ENCODE measurements at places on chromosomes 1 and 21.

DNA sequence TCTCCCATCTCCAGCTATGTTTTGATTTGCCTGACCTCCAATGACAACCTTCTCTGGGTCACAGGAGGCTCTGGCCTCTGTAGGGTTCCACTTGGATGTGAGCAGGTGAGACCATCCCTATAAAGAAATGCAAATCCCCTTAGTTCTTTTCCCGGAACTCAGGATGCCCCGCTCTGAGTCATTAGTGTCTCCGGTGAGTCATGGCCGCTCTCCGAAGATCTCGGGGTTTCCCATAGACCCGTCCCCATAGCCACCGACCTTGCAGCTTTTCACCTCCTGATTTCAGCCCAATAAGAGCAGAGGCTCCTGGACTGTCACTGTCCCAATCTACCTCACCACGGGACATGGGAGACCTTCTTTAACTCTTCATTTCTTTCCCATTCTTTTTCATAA is 98.2 kb downstream of the PGBD5 start:
- DNase-seq = no peak

DNA sequence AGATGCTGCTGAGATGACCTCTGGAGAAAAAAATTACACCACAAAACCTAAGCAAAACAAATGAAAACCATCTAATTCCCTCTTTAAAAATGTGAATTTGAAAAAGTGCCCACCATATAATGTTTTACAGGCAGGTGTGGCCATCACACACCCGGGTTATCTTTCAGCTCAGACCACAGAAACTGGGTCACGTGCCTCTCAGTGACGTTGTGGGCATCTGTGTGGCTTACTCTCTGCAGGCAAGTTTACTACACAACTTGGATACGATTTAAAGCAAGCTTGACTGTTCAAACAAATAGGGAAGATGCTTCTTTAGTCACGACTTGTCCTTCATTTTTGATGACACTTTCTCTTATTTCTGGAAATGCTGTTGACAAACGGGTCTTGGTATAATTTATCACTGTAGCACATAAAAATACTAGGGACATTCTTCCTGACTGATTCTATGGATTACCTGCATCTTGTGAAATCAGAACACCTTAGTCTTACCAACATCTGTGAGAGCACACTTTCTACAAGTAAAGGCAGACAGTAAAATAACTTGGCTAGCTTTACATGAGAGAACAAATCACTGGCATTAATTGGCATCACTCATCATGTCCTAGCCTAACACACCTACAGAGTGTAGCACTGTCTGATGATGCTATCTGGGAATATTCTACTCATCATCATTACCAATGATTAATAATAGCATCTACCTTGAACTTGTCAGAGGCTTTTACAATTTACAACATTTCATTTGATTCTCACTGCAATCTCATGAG is 89.3 kb upstream of the EDEM3 start:
- DNase-seq = no peak

- no peak for DNase-seq
Measured at GRCh38 chr1:101137144-101138126, 99.4 kb upstream of the S1PR1 start.

- no peak for DNase-seq
Measured at GRCh38 chr21:31929548-31929947, 56.7 kb downstream of the HUNK start.

DNA sequence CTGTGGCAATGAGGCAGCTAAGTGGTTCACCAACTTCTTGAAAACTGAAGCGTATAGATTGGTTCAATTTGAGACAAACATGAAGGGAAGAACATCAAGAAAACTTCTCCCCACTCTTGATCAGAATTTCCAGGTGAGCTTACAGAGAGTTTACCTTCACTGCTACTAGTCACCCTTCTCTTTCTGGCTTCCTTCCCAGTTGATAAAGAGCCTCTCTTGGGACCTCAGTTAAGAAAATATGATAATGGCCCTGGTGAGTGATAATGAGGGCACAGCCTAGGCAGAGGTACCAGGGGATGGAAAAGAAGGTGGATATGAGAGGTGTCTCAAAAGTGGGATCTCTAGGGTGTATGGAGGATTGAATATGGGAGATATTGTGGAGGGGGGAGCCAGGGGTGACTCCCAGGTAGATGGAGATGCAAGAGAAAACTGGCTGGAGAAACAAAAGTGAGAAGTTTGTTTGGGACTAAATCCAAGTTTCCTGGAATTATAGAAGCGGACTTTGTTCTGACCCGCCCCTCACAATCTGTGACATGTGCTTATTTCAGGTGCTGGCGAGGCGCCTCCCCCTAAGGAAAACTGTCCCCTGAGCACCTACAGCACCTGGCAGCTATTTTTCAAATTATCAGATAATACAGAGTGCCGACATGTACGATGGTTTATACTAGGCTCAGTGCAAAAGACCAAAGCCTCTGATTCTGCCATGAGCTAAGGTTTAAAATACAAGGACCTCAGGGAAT is 13.7 kb downstream of the MTARC2 start:
- peak; percentile 84 for DNase-seq

GRCh38 chr1:211281320-211282022 is 22.3 kb downstream of the RCOR3 start:
- no peak for DNase-seq

DNA sequence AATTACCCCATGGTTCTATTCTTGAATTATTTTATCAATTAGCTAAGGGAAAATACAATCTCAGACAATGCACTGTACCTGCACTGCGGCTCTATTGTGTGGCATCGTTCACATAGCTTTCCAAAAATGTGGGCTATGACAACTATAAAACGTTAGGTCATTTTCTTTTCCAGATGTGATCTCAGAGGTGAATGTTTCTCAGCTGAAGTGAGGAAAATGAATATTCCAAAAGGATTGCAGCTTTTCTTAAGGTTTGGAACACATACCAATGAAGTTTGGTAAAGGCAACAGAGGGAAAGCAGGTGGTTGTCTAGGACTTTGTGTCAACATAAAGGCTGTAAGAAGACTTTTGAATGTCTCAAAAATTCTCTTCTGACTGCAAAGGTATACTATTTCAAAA is 105.5 kb downstream of the NRIP1 start:
- no peak for DNase-seq

Measured in NCI-H1436 treated with DMSO at 0.1 percent for 48 hours (cell line).